Activated naive CD4-positive, alpha-beta T cell treated with anti-CD3 and anti-CD28 coated beads for 36 hours (primary cell): ENCODE measurements at places on chromosomes 5 and 9. TPM values are rescaled to one million over a fixed set of nuclear protein-coding genes. Genes with fewer than 3 reads are reported as not detected.

Gene MYMK
- total RNA-seq, result not detected

Gene STING1
- total RNA-seq, result 136 TPM

Gene SMIM32
- not detected for total RNA-seq

Gene PDE8B
- not detected for total RNA-seq

- no peak for DNase-seq
Measured at GRCh38 chr5:135850231-135850630, 15.8 kb downstream of the SLC25A48 start.

DNA sequence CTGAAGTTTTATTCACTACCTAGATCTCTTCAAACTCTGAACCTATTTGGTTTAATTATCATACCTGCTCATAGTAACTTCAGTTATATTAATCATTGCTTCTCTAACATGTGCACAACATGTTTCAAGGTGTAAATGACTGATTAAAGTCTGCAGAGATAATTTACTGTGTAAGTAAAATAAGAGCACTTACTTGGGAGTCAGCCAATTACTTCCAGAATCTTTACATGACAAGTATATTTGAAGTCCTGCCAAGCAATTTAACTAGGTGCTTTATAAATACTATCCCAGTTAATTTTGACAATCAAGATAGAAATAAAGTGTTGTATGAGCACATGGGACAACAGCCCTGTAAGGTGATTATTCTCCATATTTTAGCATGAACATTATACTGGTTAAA is 109.9 kb downstream of the RFX3 start:
- no peak for DNase-seq

DNA sequence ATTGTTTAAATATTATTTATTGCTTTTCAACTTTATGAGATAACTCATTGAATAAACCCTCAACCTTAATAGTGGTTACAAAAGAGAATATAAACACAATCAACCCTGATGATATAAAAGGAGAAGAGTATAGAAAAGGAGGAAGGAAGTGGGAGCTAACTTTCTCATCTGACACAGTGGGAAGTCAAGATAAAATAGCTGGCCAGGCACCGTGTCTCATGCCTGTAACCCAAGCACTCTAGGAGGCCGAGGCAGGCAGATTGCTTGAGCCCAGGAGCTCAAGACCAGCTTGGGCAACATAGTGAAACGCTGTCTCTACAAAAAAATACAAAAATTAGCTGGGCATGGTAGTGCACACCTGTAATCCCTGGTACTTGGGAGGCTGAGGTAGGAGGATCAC is 93.5 kb downstream of the PPP2R2B start:
- DNase-seq, result no peak

GRCh38 chr5:1521671-1522600 is 1.8 kb downstream of the LPCAT1 start:
- no peak for DNase-seq

DNA sequence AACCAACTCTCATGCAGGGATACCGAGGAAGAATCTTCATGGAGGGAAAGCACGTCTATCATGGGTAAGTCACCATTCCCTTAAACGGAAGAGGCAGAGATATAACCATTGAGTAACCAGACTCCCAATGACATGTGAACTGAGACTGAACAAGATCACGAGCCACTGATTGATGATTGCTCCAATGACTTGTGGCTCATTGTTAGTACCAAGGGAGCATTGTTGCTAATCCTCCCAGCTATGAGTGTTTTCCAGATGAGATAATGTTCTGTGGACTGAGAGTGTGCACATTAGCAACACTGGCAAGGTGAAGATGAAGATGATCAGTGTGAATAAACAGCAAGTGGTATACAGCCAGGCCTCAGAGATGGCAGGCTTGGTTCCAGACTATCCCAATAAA is 219.2 kb upstream of the MAP3K1 start:
- no peak for DNase-seq

DNA sequence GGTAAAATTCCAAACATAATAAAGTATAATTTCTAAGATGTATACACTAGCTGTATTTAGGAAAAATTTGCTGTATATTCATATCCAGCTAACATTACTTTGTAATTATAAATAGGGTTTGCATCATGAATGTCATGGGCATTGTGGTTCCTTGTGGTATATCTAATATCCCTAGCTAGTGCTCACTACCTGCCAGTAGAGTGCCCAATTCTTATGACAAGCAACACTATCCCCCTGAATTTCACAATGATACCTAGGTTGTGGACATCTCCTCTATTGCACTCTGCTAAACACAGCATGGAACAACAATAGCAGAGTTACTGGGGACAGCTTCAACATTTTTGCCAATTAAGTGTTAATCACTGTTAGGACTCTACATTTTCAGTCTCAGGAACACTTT is 1656.5 kb downstream of the EFNA5 start:
- DNase-seq, result no peak

GRCh38 chr5:133877351-133878235 is 90.8 kb downstream of the C5orf15 start:
- no peak for DNase-seq

DNA sequence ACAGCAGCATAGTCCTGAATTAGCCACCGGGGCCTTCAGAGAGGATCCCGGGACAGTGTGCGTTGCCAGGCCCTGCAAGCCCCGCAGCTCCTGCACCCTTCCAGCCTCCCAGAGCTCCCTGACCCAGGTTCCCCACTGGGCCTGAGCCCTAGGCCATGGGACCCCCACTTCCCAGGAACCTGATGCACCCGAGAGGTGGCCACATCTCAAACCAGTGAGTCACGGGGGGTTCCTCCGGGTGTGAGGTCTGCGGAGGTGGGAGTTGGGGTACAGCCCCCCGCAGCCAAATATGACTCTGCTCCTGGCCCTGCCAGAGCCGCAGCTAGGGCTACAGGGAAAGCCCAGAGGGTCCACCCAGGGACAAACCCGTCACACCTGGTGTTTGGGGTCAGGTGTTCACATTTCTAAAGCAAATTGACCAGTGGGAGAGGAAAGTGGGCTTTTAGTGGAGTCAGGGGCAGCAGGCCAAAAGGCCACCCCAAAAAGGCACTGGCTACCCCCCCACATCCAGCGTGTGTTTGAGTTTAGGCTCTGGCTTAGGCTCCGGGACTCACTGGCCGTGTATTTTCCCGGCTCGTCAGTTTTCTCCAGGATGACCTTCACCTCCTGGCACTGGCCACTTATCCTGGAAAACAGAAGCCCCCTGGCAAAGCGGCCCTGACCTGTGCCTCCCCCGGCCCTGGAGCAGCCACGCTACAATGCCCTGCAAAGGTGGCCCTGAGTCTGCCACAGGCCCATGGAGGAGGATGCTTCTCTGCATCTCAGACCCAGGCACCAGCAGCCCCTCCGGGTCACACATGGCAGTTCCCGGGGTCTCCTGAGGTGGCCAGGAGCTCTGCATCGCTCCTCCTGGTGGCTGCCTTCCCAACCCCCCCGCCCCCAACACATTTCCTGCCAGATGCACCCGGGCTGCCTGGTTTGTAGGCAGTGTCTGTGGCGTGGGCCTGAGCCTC is 17.4 kb upstream of the OBP2B start:
- DNase-seq, result no peak

DNA sequence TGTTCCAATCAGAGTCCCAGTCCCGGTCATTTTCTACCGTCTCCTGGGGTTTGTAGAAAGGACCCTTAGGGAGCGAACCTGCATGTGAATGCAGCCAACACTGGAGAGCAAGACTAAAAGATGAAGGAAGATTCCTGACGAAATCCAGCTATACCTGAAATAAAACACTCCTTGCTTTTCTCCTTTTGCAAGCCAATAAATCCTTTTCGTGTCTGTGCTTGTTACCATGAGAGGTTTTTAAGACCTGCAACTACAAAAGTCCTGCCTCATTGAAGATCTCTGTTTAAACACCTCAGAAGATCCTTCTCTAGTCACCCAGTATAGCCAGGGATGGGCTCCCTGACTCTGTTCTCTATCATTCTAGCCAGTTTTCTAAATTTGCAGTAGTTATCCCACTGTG is 10.0 kb upstream of the SLC34A1 start:
- no peak for DNase-seq
